Dermis blood vessel endothelial cell (primary cell): ENCODE measurements at places on chromosomes 12 and 14.

DNA sequence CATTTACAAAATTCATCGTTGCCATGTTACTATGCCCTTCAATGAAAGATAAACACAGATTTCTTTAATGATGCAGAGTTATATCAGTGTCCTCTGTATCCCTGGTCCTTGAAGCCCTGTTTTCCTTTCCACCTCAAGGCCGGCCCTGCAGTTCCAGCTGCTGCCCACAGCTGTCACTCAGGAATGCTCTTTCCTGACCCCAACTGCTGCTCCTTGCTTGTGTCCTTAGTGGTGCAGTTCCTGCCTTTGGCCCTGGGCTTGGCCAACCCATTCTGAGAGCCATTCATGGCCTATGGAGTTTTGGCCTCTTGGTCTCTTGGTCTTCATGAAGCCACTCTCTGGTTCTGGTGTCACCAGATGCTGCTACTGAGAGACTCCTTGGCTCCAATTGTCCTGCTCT is 93.1 kb downstream of the GAS2L3 start:
- no peak for DNase-seq

- DNase-seq: no peak
Observed at GRCh38 chr14:69713993-69714679, 52.8 kb upstream of the SRSF5 start.

GRCh38 chr14:63666335-63666734 is 24.7 kb upstream of the WDR89 start:
- DNase-seq: no peak

- no peak for DNase-seq
Observed at GRCh38 chr12:101743724-101744472, 4.6 kb upstream of the SYCP3 start.

DNA sequence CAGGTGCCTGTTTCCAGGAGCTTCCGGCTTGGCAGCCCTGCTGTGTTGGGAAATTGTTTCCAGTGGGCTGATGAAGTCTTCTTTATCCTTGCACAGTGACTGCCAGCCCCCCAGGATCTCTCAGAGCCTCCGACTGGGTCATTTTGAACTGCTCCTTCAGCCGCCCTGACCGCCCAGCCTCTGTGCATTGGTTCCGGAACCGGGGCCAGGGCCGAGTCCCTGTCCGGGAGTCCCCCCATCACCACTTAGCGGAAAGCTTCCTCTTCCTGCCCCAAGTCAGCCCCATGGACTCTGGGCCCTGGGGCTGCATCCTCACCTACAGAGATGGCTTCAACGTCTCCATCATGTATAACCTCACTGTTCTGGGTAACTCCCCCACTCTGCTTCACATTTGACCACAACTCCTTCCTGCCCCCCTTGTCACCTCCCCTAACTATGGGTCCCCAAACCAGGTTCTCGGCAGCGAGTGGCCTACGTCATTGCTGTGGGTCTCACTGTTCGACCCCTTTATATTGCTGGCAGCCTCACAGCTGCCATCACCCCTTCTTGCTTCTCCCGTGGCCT is 2.3 kb downstream of the LAG3 start:
- no peak for DNase-seq

DNA sequence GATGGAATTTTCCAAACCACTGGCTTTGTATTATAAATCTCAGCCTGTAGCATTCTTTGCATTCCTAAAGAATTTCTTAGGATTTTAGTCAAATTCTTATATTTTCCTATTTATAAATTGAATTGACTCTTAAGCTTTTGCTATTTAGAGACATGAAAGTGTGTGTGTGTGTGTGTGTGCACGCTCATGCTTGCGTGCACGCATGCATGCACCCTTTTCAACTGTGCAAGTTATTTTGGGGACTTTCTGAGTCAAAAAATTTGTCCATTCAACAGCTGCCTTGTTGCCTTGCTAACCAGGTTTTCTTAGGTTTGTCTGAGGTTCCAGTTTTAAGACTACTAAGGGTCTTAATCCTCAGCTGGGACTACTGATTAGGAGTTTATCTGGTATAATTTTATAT is 42.6 kb downstream of the GPATCH2L start:
- DNase-seq: no peak
